ENCODE measurements at places on chromosomes 5 and 9.

- no peak for DNase-seq
These were observed 700.5 kb upstream of the ZNF608 start for GRCh38 chr5:125446986-125447385.

DNA sequence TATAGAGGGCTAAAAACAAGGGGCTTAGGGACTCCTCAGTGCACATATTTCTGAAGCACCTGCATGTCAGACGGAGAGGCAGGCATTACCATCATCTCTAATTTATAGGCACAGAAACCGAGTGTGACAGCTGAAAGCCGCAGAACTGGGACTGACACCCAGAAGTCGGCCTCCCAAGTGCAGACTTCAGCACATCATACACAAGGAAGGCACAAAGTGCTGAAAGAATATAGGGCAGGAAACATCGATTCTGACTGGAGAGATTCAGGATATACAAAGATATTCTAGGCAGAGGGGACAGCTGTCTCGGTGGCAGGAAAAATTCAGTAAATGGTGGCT, 11.2 kb downstream of the MRPS27 start:
- DNase-seq = no peak

DNA sequence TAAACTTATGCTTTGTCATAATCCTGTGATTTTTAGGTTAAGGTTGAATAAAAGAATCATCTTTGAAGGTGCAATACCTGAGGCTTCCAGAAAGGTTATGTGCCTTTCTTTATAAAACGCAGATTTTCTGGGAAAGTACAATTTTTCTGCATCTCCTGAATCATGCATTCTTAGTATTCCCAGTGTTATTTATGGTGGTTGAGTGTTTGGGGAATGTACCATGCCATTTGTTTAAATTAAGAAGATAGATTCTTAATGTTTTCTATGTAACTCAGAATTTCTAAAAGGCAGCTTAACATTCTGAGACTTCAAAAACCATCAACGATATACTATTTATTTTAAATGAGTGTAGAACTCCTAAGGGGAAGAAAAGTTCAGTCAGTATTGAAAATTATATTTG, 108.1 kb upstream of the FBN2 start:
- no peak for DNase-seq

GRCh38 chr9:8027351-8027750, 227.8 kb upstream of the DMAC1 start:
- DNase-seq = no peak

- no peak for DNase-seq
These were observed 96.6 kb upstream of the DMRT1 start for GRCh38 chr9:744790-745484.

DNA sequence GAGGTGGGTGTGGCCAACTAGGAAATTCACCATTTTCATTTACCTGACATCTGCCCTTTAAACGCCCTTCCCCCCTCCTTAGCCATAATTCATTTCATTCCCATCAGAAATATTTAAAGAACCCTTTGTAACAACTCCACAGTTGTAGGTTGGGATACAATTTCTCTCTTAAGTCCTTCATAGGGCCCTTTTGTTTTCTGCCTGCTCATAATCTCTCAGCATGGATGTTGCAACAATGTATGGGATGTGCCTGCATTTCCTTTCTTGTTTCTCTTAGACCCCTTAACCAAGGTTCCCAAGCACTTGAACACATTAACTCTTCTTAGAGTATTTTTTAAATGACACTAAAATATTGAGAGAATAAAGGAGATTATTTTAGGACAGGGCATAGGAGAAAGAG, 51.7 kb upstream of the MYO10 start:
- no peak for DNase-seq

DNA sequence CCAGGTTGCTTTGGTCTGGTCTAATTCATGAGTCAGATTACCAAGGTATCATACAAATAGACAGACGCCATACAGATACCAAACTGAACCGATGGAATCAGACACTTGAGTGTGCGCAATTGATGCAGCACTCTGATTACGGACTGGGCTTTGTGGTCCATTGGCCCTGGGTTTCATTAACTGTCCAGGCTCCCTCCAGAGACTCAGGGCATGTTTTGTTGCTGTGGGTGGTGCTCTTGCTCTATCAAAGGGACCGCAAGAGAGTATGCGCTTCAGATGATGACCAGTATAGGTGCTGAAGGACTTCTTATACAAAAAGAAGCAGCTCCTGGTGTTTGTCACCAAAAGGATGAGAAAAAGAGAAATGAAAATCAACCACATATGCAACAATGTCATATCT, 36.9 kb upstream of the ANKRD55 start:
- DNase-seq = no peak

- no peak for DNase-seq
These were observed 760 bp upstream of the MAN1B1 start for GRCh38 chr9:137085920-137086530.

- DNase-seq = peak; percentile 16
These were observed 11.5 kb downstream of the SFXN1 start for GRCh38 chr5:175489693-175490443.

- DNase-seq = no peak
These were observed 778.1 kb upstream of the WWC1 start for GRCh38 chr5:167513381-167513780.

- no peak for DNase-seq
These were observed 13.2 kb downstream of the OR2K2 start for GRCh38 chr9:111316796-111317195.

GRCh38 chr5:158977642-158978041, 122.1 kb downstream of the EBF1 start:
- no peak for DNase-seq

DNA sequence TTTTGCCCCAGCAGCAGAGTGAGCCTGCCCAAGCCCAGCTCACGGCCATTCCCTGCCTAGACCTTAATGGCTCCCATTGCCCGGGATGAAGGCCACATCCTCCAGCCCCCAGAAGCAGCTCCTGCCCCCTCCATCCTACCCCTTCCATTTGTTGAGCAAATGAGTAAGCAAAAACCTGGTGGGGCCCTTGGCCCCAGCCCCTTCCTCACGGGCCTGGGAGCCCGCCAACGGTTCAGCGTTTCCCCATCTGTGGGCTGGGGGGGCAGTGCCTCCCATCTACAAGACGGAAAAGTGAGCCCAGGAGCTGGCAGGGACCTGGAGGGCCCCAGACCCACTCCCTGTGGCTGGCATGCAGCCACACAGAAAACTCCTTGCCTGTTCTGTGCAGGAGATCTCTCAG, 4.4 kb downstream of the CCDC187 start:
- no peak for DNase-seq

- DNase-seq = no peak
These were observed 344.7 kb upstream of the TNC start for GRCh38 chr9:115462623-115463022.

- no peak for DNase-seq
These were observed 330.0 kb downstream of the RASEF start for GRCh38 chr9:82732928-82733327.

- no peak for DNase-seq
These were observed 134.2 kb downstream of the DMRTA1 start for GRCh38 chr9:22580788-22581187.

GRCh38 chr5:78747705-78748359, 99.3 kb upstream of the LHFPL2 start:
- DNase-seq = no peak

- DNase-seq = no peak
These were observed 7.0 kb downstream of the IGFBPL1 start for GRCh38 chr9:38417003-38417945.

DNA sequence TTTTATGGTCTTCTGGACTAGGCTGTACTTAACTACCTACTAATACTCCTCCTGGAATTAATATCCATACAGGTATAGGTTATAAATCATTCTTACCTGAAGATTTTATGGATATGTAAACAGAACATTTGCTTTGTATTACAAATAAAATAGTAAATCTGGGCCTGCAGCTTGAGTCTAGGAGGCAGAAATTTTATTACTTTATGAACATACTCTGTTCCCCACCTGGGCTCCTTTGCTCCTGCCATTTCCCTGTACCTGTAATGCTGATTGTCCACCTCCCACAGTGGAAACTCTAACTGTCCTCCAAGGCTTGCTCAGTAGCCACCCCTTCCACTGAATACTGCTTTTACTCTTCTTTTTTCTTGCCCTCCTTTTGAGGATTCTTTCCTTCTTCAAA, 108.0 kb downstream of the PAM start:
- no peak for DNase-seq

DNA sequence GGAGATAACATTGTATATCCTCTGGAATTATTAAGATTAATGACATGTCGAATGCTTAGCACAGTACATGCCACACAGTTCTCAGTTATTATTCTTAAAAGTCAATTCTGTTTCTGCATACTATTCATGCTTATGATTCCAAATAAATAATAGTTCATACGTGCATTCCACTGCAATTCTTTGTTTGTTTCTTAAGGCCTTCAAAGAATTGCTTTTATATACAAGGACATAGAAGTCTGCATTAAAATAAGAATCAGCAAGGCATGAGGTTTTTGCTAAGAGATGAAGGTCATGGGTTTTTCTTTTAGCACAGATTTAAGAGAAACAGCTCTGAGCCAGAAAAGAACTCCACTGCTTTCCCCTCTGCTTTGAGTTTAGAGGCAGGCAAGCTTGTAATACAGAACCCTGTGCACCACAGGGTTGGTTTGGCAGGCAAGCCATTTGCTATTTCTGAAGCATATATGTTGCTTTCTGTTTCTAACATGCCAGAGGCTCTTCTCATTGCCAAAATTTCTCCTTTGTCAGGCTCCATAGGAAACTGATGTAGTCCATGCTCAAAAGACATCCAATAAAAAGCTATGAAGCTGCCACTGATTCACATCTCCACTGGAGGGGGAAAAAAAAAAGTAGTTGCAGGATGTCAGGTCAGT, 420.6 kb upstream of the TYRP1 start:
- no peak for DNase-seq

DNA sequence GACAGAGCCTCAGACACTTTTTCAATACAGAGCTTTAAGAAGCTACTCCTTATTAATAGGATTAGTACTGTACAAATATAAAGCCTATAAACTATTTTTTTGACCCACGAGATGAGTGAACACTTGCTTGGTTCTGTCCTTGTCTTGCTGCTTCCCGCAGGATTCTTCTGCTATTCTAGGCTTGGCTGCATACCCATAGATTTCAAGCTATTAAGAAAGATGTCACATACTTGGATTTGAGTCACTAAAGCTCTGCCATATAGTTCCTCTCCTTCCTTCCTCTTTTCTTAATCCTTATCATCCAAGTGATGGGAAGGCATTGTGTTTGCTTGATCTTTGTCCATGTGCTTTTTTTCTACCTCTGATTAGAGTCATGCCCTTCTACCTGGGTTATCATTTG, 361.2 kb upstream of the TRPC7 start:
- DNase-seq = no peak

GRCh38 chr5:33410221-33410620, 30.5 kb upstream of the TARS1 start:
- no peak for DNase-seq

- DNase-seq = no peak
These were observed 24.4 kb downstream of the ANKRD55 start for GRCh38 chr5:56208681-56209080.

GRCh38 chr5:112511920-112512319, 92.8 kb upstream of the EPB41L4A start:
- no peak for DNase-seq

- no peak for DNase-seq
These were observed 116.9 kb downstream of the ARRDC3 start for GRCh38 chr5:91266184-91266705.

DNA sequence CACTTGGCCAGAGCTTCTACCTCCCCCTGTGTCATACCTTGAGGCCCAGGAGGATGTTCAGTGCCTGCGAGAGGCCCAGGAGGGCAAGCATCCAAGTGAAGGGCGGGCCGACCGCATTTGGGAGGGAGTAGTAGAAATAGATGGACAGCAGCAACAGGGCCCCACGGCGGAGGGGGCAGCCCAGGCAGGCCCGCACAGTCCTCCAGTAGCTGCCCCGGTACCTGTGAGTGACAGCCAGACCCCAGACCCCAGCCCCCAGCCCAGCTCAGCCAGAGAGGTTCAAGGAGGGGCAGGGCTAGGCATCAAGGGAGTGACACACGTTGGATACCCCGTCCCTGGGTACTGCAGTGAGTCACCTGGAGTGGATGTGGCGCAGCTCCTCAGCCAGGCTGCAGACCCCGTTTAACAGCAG, 1.4 kb downstream of the STING1 start:
- no peak for DNase-seq

DNA sequence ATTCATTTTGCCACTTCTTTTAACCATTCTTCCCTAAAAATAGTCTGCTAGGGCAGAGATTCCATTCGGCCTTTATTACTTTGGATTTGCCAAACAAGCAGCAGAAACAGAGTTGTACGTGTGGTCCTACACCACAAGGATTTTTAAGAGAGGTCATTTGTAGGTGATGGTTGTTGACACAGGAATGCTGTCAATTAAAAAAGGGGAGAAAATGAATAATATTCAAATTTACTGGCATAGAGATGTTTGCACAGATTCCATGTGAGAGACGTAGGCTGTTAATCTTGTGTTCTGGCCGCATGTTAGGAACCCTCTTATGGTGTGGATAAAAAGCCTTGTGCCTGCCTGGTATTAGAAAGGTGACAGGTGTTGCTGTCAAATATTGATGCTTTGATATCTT, 34.9 kb downstream of the TRIO start:
- no peak for DNase-seq

DNA sequence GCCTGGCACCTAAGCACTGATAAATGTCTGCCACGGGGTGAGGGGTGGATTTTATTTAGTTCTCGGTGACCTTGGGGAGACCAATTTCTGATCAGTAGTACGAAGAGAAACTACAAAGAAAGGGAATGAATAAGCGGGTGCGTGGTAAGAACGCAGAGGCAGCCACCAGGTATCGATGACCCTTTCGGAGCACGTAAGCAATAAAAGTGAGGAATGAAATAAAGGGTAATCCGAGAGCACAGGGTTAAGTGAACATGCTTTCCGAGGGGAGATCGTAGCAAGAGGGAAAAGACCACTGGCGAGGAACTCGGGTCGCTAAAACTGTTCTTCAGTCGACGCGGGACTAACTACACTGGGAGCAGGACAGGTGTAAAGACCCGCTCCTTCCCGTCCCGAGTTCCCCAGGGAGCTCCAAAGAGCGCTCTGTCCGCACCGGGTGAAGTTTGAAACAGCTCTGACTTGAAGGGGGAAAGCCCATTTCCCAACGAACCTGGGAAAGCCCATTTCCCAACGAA, 1.1 kb downstream of the ELOVL7 start:
- no peak for DNase-seq

DNA sequence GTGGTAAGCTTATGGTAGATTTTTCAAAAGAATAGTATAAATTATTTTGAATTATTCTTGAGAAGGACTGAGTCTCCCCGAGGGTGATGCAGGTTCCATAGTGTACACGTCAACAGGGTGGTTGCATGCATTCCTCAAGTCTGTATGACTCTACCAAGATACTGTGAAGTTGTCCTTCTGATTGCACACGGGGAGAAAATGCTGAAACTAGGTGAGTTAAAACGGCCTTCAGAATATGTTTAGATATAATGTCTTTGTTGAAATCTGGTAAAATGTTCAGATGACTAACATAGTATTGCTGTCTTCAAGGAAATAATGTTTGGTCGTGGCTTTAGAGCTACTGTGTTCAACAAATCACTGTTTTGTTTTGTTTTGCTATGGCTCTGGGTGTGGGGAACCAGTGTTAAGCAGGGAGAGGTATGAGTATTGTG, 22.4 kb upstream of the TNFAIP8 start:
- no peak for DNase-seq

Measured in GF-D8 (cell line).